Stimulated activated CD8-positive, alpha-beta memory T cell treated with anti-CD3 and anti-CD28 coated beads, Interleukin-2, amount 100 ng/mL, for 1 hour (primary cell): ENCODE measurements at places on chromosomes 13 and 19.
A peak's percentile ranks its signal among the peaks of the same experiment; 100 is the strongest.

- no peak for DNase-seq
Observed at GRCh38 chr13:104327211-104327610, 1261.0 kb upstream of the SLC10A2 start.

GRCh38 chr13:25783601-25784024 lies 268.2 kb downstream of the SHISA2 start:
- no peak for DNase-seq

- no peak for DNase-seq
Observed at GRCh38 chr13:45328661-45329111, 12.3 kb downstream of the TPT1 start.

GRCh38 chr13:57634839-57635165 lies 3.3 kb downstream of the PCDH17 start:
- no peak for DNase-seq

DNA sequence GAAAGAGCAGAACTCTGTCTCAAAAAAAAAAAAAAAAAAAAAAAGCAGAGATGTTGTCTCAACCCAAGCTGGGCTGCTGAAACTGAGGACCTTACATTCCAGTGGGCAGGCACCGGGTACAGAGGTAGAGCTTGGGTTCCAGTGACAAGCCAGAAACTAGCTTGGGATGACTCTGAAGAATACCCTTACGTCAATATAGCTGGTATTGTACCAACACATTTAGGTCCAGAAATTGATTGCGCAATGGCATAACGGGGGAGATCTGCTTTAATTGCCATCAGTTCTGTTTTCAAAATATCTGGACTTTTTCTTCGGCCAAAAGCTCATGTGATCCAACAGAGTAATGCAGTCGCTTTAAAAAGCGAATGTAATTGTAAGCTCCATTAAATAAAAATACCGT lies 103.1 kb upstream of the UBL3 start:
- DNase-seq = no peak

GRCh38 chr13:20161275-20161950 lies 561 bp upstream of the GJA3 start:
- no peak for DNase-seq

- DNase-seq = peak; percentile 67
Observed at GRCh38 chr19:38729653-38730469, 14.4 kb downstream of the CAPN12 start.

GRCh38 chr19:6976197-6976596 lies 45.0 kb downstream of the MBD3L2B start:
- no peak for DNase-seq

DNA sequence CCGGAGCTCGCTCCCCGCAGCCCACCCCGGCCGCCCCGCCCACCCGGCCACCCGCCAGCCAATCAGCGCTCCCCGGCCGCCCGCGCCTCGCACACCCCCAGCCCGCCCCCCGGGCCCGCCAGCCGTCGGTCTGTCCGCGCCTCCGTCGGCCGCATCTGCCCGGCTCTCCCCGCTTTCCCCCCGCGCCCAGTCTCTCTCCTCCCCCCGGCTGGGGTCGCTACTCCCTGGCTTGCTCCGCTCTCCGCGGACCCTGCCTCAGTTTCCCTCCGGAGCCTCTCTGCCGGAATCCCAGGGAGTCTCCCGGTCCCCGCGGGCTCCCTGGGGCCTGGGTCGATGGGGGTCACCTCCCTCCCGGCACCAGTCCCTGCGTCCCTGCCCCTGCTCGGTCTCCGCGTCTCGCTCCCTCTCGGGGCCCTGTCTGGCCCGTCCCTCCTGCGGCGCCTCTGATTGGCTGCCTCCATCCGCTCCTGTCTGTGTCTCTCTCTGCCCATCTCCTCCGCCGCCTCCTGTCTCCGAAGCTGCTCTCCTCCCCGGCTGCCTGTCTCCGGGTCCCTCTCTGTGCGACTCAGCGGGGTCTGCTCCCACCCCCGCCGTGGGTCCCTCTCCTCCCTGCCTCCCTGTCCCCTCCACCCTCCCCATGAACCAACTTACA lies 484 bp downstream of the IL11 start:
- DNase-seq = no peak
